ENCODE measurements at places on chromosomes 5 and 9.

DNA sequence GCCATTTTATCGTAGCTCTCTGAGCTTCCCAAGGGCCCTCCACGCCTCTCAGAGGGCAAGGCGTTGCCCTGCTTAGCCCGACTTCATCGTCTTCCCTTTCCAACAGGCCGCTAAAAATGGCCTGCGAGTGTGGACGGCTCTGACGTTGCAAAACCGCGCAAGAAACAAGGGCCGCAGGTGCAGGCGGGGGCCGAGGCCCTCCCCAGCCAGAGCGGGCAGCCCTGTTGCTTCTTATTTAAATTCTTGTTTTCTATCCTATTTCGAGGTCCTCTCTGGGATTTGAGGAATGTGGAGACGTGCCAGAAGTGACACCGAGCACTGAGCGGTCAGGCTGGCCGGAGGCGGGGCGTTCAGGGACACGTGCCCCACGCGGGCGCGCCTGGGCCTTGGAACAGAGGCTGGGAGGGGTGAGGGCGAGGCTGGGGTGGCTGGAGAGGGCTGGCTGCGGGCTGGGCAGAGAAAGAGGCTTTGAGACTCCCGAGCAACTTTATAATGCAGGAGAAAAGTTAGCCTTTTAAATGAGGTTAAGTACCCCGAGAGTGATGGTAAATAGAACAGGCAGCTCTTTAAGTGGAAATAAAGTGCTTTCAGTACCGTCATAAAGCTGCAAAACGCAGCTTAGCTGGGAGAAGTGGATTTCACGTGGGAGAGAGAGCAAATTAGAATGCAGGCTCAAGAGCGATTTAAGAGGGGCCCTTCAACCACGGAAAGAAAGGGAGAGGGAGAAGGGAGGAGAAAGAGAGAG, 243.6 kb downstream of the AUH start:
- DNase-seq, result no peak

- DNase-seq, result no peak
Measured at GRCh38 chr9:128411364-128412119, 9.1 kb upstream of the CERCAM start.

- DNase-seq, result no peak
Measured at GRCh38 chr9:92066168-92066567, 49.0 kb downstream of the SPTLC1 start.

GRCh38 chr5:134063188-134063820, 51.2 kb upstream of the TCF7 start:
- no peak for DNase-seq

DNA sequence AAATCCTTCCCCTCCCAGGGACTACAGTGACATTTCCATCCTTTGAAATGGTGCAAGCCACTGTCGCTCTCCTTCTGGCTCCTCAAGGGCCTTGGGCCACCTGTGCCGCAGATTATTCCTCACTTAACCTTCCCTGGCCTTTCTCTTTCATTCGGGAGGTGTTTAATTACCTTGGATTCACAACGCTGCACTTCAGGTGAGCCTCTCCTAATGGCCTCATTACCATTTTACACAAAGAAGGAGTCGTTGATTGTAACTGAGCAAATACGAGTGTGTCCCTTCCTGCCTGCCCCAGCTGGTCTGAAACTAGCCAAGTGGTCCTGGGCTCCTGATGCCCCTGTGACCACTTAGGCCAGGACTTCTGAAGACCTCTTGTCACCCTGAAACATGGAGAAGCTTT, 205.0 kb downstream of the CRB2 start:
- DNase-seq, result no peak

DNA sequence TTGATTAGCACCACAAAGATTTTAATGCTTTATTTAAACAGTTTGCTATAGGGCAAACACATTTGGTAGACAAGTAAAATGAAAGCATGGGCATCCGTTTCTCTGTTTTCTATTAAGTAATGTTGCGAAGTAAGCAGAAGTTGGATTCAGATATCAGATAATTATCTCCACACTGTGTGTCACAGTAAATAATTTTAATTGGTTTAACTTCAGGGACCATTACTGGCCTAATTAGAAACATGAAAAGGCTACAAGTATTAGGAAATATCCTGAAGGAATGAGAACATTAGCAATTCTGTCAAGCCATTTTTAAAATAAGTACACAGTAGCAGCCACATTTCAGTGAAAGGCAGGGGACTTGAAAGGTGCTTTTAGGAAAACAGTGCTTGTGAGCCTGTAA, 975.4 kb downstream of the NR2F1-AS1 start:
- DNase-seq, result no peak

DNA sequence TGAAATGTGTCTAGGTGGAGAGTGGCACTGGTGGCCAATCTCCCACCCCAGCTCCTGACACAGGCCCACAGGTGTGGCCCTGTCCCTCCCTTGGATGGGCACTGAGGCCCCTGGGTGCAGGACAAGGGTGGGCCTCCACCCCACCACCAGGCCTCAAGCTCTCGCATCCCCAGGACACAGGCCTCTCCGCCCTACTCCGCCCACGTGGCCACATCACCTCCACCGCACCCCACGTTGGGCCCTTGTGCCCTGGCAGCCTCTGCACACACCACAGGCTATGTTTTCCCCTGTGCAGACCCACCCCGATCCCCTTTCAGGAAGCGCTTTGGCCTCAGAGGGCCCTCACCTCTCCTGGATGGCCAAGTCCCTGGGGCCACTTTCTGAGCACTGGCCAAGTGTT, 54.7 kb downstream of the SECISBP2 start:
- DNase-seq, result no peak

- DNase-seq, result no peak
Measured at GRCh38 chr5:153792305-153792704, 246.4 kb downstream of the FAM114A2 start.

DNA sequence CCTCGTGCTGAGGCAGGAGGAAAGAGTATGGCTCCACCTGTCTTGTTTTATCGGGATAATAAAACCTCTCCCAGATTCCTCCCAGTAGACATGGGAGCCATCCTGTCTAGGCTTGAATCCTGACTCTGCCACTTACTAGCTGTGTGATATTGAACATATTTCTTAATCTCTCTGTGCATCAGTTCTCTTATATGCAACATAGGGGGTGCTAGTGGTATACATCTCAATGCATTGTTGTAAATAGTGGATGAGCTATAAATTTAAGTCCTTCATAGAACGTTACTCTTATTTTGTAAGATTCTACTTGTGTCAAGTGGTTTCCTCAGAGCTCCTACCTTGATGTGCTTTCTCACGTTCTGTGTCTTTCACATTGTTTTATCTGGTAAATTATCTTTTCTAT, 417.7 kb upstream of the POU5F2 start:
- DNase-seq, result no peak

DNA sequence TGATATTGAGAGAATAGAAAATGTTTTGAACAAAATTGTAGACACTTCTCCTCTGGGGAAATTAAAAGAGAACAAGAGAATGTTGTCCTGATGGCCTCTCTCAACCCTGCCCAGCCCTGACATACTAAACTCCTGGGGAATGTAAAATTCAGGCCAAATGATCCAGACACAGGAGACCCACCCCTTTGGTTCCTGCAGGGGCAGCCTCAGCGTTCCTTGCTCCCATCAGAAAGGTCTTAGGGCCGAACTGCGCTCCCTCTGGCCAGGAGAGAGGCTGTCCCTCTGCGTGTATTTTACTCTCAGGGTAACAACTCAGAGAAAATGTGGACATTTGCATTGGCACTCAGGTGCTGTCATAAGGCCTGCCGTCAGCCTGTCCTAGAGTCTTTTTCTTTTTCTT, 616.3 kb upstream of the KLF4 start:
- DNase-seq, result no peak

- DNase-seq, result no peak
Measured at GRCh38 chr9:27209034-27209433, 87.9 kb downstream of the EQTN start.

GRCh38 chr9:18421391-18421790, 52.6 kb upstream of the ADAMTSL1 start:
- DNase-seq, result no peak

GRCh38 chr9:137660144-137660543, 41.3 kb downstream of the EHMT1 start:
- no peak for DNase-seq

DNA sequence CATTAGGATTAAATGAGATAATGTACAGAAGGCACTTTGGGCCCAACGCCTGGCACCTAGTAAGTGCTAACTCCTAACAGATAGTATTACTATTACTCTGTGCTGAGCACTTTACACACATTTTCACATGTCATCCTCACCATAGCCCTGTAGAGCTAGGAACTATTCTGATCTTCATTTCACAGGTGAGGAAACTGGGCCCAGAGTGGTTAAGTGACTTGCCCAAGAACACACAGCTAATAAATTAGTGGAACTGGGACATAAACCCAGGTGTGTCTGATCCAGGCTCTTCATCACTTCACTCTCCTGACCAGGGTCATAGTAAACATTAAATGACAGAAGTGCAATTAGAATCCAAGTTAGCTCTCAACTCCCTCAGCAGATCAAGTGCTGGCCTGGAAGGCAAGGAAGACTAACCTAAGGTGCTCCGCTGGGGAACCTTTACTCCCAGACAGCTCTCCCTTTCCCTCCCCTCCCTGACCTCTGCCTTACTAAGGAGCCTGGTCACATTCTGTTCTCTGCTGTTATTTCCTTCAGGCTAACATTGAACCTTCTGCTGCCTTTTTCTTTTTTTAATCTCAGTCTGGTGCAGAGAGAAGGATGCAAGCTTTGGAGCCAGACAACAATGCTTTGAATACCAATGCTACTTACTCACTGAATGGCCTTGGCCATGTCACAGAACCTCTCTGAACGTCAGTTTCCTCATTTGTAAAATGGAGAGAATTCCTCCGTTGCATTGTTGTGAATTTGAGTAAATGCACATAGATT, 4.1 kb upstream of the ADRA1B start:
- no peak for DNase-seq

DNA sequence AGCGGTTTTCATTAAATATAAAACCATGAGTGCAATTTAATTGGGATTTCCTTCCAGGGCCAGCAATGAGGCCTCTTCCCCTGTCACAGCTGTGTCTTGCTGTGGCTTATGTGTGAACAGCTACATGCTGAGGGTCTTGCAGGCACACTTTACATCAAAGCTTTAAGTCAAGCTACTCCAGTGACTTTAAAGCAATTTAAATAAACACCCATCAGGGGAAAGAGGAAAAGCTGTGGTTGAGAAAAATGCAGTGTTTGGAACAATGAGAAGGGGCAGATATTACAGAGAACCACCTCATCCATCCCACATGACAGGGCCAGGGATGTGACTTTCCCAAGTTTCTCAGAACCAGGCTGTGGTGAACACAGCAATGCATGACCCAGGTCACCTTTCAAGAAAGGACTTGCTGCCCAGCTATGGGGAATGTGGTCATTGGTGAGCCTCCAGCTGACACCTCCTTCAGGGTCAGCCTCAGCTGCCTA, 115.9 kb upstream of the LPAR1 start:
- no peak for DNase-seq

DNA sequence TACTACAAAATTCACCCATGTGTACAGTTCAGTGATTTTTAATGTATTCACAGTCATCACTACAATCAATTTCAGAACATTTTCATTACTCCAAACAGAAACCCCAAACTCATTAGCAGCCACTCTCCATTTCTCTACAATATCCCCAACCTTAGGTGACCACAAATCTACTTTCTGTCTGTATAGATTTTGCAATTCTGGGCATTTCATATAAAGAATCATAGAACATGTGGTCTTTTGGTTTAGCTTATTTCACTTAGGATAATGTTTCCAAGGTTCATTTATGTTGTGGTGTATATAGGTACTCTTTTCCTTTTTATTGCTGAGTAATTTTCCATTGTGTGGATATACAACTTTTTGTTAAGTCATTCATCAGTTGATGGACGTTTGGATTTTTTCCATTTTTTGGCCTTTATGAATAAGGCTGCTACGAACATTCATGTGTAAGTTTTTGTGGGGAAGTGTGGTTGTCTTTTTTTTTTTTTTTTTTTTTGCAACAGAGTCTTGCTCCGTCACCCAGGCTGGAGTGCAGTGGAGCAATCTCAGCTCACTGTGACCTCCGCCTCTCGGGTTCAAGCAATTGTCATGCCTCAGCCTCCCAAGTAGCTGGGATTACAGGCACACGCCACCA, 54.5 kb downstream of the DOCK8 start:
- DNase-seq, result no peak

- no peak for DNase-seq
Measured at GRCh38 chr5:44331471-44332050, 57.7 kb downstream of the FGF10 start.

- no peak for DNase-seq
Measured at GRCh38 chr5:5929291-5930020, 448.9 kb downstream of the MED10 start.

DNA sequence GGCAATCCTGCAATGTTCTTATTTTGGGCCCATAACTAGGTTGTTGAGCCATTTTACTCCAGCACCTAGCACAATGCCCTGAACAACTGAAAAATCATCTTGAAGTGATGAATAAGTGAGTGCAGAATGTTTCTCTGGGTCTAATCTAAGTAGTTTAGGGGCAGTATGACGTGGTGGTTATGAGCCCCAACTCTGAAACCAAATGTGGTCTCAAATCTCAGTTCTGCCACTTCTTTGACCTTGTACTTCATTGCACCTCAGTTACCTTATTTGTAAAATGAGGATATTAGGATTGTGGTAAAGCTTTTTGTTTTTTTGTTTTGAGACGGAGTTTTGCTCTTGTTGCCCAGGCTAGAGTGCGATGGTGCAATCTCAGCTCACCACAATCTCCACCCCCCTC, 80.9 kb upstream of the SNX2 start:
- DNase-seq, result no peak

DNA sequence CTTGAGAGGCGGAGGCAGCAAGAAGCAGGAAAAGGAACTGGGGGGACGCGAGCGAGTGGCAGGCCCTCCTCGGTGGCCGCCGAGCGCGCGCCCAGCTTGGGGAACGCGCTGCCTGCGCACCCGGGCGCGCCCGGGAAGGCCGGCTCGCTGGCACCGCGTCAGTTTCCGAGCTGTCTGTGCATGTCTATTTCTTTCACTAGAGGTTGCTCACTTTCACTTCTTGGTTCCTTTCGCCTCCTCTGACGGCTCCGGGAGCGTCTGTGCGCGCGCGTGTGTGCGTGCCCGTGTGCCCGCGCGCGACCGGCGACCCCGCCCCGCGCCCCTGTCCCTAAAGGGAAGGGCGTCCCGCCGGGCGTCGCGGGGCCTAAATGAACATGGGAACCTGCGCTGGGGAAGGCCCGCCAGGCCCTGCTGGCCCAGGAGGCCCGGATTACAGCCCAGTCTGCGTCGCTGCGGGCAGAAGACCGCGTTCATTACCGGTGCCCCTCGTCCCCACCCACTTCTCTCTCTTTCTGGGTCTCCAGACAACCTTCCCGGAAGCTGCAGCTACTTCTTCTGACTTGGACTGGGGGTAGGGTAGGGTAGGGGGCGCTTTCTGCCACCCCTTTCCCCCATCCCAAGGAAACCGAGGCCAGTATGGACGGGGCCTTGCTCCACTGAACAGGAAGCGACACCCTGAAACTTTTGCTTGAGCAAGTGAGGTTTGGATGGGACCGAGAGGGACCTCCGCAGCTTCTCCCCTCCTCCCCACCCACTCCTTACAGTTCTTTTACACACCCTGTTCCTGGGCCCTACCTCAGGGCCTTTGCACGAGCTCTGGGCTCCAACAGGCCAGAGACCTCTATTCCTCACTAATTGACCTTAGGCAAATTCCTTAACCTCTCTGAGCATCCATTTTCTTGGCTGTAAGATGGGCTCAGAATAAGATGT, 205.8 kb upstream of the IER5L start:
- DNase-seq, result peak; percentile 50

Data from activated CD8-positive, alpha-beta memory T cell treated with anti-CD3 and anti-CD28 coated beads for 1 hour (primary cell).